Retinal pigment epithelial cell (primary cell): ENCODE measurements at places on chromosomes 1 and 21.

GRCh38 chr1:46399307-46399706 is 5.2 kb downstream of the FAAH start:
- DNase-seq = no peak

GRCh38 chr1:109884242-109884891 is 26.3 kb upstream of the CSF1 start:
- no peak for DNase-seq

- DNase-seq = peak; percentile 7
Measured at GRCh38 chr1:59375321-59376220, 78.7 kb downstream of the FGGY start.

DNA sequence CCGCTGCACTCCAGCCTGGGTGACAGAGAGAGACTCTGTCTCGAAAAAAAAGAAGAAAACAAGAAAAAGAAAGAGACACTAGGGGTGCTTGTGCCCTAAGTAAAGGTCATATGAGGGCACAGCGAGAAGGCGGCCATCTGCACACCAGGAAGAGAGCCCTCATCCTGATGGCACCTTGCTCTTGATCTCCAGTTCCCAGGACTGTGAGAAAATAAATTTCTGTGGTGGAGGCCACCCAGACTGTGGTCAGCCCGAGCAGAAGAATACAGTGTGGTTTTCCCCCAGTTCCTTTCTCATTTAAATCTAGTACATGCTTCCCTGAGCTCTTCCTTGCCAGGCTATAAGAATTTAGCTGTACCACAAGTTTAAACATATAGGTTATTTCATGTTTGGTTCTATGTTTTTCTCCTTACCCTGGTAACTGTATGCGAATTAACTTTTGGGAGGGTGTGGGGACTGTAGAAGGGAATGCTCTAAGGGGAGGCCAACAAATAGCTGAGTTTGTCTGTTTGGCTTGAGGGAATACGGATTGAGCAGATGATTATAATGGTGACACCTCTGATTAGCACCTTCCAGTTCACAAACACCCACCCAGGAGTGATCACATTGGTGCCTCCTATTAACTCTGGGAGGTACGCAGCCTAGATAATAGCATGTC is 119.6 kb upstream of the ERRFI1 start:
- no peak for DNase-seq

DNA sequence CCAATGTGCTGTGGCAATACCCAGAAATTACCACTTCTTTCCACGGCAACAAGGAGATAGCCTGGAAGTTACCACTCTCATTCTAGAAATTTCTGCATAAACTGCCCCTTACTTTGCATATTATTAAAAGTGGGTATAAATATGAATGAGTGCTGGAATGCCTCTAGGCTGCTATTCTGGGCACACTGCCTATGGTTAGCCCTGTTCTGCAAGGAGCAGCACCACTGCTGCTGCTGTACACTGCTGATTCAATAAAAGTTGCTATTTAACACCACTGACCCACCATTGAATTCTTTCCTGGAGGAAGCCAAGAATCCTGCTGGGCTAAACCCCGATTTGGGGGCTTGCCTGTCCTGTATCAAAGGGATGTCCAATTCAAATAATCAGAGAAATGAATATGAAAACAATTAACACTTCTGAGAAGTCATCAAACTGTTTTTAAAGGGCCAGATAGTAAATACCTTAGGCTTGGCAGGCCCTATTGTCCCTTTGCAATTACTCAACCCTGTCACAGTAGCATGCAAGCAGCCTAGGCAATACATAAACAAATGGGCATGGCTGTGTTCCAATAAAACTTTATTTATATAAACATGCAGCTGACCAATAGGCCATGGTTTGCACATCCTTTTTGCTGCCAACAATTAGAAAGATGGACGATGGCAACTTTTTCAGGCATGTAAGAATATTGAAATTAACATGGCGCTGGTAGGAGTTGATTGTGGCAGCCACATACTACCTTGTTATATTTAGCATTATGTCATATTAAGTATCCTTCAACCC is 369.4 kb upstream of the B3GALT2 start:
- DNase-seq = no peak

GRCh38 chr21:40282912-40283886 is 416.0 kb downstream of the PCP4 start:
- DNase-seq = no peak

- DNase-seq = no peak
Measured at GRCh38 chr1:112614460-112615065, 4.4 kb downstream of the ST7L start.
